ENCODE measurements at places on chromosomes 5 and 9.
A peak's percentile ranks its signal among the peaks of the same experiment; 100 is the strongest.

DNA sequence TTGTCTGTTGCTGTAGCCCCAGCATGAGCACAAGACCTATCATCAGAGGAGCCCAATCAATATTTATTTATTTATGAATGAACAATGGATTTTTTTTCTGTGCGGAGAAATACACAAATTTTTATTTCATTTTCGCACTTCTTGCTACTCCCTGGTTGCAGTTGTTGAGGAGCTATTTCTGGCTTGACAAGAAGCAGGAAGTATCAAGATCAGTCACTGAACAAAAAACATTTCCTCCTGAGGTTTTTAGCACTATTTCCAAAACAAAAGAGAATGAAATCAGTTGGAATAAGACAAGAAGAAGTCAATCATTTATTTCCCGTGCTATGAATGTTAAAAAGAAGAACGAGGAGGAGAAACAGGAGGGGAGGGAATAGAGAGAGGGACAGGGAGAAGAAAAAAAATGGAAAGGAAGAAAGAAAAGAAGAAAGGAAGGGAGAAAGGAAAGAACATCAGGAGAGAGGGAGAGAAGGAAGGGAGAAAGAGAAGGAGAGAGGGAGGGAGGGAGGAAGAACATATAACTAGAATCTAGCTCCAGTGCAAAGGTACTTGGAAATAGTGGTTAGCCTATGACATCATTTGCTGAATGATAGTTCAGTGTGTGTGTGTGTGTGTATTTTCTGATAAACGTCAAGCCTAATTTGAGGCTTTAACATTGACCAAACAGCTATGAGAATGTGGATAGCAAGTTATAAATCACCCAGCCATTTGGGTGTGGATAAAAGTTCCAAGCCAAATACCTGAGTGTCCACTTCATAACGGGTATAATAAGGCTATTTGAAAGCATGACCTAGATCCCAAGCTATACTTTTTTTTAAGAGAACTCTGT lies 586.0 kb downstream of the EBF1 start:
- DNase-seq = no peak

- DNase-seq = no peak
These were observed 13.2 kb upstream of the LRRC14B start for GRCh38 chr5:178110-178509.

DNA sequence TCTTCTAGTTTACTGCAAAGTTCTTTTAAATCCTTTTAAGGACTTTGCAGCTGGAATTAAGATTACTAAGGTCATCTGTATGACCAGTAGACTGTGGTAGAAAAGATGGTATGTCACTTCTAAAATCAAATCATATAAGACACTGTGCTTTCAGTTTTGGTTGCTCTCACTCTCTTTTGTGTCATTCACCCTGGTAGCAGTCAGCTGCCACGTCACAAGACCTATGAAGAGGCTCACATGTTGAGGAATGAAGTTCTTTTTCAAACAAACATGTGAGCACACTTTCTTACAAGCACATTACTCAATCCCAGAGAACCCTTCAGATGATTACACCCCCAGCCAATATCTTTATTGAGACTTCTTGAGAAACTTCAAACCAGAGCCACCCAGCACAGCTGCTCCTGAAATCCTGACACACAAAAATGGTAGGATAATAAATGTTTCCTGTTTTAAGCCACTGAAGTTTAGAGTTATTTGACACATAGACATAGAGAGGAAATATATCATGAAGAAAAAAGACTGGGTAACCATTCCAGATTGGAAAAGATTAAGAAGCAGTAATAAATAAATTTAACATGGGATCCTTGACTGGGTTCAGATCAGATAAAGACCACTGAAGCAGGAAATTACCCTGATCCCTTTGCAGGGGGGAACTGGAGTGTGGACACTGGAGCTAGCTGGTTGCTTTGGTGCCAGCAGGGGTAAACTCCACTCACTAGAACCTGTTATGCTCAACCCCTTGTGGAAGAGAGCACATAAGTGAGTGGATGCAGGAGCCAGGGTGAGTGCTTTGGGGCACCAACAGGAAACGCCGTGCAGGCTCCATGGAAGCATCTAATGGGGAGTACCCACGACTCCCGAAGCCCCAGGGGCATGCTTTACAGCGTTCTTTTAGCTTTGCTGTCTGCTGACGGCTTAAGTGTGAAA lies 64.1 kb downstream of the SLCO4C1 start:
- DNase-seq = no peak

- no peak for DNase-seq
These were observed 18.7 kb downstream of the RASGRF2 start for GRCh38 chr5:80978772-80979317.

GRCh38 chr5:152332716-152333460 lies 72.2 kb downstream of the NMUR2 start:
- DNase-seq = no peak

DNA sequence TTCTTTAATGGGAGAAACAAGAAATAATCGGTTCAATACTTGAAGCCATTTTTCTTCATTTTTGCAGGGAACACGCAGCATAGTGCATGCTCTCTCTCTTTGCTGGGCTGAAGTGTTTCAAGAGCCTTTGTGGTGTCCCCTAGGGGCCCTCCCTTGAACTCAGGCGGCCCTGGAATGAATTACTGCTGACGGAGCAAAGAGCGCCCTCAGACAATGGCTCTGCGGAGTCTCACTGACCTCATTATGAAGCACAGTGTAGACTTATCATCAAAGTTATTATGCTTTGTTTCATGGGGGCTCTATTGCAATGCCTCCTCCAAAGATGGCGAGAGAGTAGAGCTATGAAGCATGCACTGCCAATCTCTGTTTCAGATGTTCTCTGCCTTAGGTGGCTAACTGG lies 64.8 kb upstream of the ADCY2 start:
- DNase-seq = peak; percentile 36

DNA sequence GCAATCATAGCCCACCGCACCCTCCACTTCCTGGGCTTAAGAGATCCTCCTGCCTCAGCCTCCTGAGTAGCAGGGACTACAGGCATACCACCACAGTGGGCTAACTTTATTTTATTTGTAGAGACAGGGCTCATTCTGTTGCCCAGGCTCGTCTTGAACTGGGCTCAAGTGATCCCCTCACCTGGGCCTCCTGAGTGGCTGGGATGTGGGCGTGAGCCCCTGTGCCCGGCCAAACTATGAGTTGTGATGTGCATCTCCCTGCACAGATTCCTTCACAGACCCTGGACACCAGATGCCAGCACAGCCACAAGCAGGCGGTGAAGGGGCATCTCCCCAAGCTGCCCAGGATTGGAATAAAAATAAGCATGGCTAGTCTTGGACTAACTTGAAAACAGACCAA lies 244.9 kb upstream of the IRX1 start:
- no peak for DNase-seq

- no peak for DNase-seq
These were observed 18.8 kb upstream of the PPARGC1B start for GRCh38 chr5:149711338-149711737.

DNA sequence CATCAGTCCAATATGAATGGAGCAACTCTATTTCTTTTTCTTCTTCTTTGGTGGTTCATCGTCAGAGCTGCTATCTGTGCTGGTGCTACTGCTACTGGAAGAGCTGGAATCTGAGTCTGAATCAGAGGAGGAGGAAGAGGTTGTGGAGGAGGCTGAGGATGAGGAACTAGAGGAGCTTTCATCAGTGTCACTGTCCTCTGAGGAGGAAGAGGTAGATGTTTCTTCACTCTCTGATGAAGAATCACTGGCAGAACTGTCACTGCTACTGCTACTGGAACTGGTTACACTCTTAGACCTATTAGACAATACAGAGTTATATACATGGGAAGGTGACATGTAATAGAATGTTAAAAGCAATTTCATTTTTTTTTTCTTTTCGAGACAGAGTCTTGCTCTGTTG lies 27.8 kb downstream of the ZCCHC10 start:
- DNase-seq = no peak

- DNase-seq = no peak
These were observed 641.8 kb downstream of the EFNA5 start for GRCh38 chr5:107028938-107029337.

GRCh38 chr5:142798099-142798770 lies 28.1 kb downstream of the ARHGAP26 start:
- no peak for DNase-seq

GRCh38 chr9:124685217-124685616 lies 85.9 kb downstream of the NR6A1 start:
- DNase-seq = no peak

DNA sequence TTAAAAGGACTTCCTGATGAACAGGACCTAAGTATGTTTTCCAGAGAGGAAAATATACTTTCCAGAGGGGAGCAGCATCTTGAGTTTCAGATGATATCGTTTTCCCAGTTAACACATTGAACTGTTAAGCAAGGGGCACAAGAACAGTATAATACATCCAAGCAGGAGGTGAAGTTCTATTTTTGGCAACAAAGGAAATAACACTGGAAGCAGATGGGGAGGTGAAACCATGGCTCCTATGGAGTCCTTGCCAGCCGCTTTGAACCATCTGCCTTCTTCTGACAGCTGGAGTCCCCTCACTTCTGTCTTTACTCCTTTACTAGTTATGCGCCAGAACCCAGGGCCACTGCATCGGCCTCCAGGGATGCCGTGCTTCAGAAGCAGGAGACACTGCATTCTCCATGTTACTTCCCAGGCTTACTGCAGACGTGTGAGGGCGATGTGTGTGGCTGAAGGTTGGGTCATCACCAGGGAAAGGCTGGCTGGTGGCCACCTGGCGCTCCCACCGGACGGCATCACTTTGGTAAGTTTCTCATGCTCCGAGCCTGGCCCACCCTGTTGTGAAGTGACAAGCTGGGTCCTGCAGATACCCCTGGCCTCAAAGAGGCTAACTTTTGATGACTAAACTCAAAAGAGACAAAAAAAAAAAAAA lies 77.8 kb downstream of the TTLL11 start:
- no peak for DNase-seq

- DNase-seq = no peak
These were observed 50.9 kb upstream of the EQTN start for GRCh38 chr9:27347889-27348288.

DNA sequence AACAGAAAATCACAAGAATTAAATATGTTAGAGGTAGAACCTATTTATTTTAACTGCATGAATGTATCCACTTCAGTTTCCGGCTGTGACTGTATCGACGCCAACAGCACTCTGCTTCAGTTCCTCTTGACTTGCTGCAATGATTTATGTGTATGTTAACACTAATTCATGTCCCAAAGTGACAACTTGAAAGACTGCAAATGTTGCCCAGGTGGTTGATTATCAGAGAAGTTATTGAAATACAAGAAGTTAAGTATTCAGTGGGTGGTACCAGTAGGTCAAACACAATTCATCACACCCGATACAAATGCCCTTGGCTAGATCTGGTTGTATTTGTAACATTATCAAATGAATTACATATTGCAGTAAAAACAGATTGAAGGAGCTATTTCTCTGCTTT lies 622.7 kb upstream of the CDH18 start:
- no peak for DNase-seq

GRCh38 chr9:131748411-131748955 lies 8.6 kb upstream of the RAPGEF1 start:
- no peak for DNase-seq

DNA sequence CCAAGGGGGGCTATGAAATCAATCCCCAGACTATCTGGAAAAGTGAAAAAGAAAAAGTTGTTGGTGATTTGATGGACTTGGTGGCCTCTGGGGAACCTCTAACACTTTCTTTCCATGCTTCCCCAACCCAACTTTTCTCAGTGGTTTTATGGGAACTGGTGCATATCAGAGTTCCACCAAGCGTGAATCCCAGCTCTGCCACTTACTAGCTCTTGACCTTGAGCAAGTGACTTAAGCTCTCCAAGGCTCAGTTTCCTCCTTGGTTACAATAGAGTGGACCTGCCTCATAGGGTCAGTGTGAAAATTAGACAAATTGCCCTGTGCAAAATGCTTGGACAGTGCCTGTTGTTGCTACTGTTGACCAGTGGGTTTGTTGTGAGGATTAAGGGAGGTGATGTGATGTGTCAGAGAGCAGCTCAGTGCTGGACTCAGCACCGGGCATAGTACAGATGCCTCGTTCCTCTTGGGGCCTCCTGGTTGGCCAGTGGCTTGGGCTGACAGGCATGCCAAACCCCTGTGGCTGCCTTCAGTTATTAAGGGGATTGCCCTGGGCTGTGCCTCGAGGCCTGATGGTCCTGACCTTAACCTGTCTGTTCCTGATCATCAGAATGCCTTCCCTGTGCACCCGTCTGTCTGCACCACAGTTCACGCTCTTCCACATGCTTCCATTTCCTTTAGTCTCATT lies 49.3 kb downstream of the COL15A1 start:
- DNase-seq = no peak

DNA sequence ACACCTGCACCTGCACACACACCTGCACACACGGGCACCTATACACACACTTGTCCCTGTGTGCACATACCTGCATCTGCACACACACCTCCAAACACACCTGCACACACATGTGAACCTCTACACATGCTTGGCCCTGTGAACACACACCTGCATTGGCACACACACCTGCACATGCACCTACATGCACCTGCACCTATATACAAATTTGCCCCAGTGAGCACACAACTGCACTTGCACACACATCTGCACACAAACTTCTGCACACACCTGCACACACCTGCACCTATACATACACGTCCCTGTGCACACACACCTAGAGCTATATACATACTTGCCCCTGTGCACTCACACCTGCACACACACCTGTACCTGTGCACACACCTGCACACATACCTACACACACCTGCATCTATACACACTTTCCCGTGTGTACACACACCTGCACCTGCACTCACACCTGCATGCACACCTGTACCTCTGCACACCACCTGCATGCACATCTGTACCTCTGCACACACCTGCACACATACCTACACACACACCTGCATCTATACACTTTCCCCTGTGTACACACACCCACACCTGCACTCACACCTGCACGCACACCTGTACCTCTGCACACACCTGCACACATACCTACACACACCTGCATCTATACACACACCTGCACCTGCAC lies 21.5 kb upstream of the LPCAT1 start:
- no peak for DNase-seq

DNA sequence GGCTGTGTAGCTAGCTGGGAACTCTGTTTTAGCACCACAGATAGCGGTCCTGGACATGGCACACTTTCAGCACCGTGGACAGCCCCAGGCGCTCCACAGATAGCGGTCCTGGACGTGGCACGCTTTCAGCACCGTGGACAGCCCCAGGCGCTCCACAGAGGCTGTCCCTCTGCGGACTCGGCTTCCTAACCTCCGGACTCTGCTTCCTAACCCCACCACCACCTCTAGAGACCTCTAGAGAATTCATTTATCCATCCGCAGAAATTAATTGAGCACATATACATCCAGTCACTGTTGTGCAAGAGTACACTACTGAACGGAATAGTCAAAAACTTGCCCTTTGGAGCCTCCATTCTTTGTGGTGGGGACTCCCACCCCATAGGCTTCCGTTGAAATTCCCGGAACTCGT lies 27.4 kb downstream of the UNC5A start:
- no peak for DNase-seq

Data from NCI-H187 (cell line).